ENCODE measurements at places on chromosomes 3 and 15.

DNA sequence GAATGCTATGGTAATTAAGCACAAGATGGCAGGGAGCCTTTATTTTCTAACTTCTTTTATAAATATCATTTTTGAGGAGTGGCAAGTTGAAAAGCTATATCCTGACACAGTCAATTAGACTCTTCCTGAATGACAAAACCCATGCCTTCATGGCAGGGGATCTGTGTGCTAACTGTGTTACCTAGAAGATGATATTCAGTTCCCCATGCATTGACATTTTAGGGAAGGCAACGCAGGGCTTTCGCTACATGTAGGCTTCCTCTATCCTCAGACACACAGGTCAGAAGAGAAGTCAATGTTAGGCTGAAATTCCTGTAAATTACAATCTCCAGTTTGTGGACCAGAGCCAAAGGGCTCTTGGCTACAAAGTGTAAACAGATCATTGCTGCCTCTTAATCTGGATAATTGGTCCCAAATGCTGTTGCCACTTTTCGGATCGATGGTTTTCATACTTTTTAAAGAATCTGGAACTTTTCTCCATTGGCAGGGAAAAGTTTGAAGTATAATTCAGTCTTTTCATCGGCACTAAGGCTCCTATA, 22.6 kb upstream of the NR2F2 start:
- DNase-seq, result no peak

GRCh38 chr15:79539401-79539800, 107.3 kb downstream of the MINAR1 start:
- no peak for DNase-seq

- peak; percentile 39 for DNase-seq
These were observed 418.9 kb upstream of the NAALADL2 start for GRCh38 chr3:174440253-174440701.

DNA sequence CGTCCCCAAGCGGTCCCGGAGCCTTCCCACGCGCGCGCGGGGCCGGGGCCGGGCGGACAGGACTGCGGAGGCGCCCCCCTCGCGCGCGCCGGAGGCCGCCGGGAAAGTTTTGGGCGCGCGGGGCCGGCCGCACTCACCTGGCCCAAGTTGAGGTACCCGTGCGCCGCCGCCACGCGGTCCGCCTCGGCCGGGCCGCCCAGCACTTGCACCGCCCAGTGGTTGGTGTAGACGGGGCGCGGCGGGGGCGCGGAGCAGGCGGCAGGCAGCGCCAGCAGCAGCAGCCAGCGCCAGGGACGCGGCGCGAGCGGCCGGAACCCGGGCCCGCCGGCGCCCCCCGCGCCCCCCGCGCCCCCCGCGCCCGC, 289 bp downstream of the PCSK6 start:
- no peak for DNase-seq

- DNase-seq, result no peak
These were observed 7.3 kb downstream of the CCDC71 start for GRCh38 chr3:49158792-49159191.

GRCh38 chr3:28799084-28799483, 450.5 kb upstream of the AZI2 start:
- DNase-seq, result no peak

DNA sequence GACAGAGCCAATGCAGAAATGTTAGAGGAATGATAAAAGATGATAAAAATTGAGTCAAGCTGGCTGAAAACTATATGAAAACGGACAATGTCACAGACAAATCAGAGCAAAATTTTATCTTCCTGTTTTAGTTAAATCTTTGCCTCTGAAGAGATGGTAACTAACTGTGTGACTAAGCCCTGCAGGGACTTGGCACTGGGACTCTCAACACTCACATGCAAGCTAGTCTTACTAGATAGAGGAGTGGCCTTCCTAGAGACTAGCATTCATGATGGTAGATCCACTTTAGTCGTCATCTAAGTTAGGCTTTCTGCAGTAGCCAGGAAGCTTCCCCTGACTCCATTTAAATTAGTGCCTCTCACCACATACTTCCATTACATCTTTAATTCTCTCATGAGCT, 4.1 kb downstream of the CCDC191 start:
- DNase-seq, result no peak

DNA sequence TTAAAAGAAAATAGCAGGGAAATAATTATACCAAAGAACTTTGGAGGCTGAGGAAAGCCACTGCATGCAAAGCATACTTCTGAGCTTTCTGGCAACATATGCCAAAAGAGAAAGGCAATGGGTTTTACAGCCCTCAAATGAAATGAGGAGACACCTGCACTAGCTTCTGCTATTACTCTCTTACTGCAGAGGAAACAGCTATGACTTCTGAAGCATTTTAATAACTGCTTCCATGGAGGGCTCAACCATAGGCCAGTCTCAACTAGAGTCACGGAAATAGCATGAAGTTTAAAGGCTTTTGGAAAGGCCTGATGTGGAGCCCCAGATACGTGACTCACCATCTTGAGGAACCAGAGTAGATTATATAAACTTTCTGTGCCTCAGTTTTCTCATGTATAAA, 114.8 kb downstream of the OXNAD1 start:
- DNase-seq, result no peak

- no peak for DNase-seq
These were observed 102.9 kb downstream of the HERC2 start for GRCh38 chr15:28219116-28219515.

DNA sequence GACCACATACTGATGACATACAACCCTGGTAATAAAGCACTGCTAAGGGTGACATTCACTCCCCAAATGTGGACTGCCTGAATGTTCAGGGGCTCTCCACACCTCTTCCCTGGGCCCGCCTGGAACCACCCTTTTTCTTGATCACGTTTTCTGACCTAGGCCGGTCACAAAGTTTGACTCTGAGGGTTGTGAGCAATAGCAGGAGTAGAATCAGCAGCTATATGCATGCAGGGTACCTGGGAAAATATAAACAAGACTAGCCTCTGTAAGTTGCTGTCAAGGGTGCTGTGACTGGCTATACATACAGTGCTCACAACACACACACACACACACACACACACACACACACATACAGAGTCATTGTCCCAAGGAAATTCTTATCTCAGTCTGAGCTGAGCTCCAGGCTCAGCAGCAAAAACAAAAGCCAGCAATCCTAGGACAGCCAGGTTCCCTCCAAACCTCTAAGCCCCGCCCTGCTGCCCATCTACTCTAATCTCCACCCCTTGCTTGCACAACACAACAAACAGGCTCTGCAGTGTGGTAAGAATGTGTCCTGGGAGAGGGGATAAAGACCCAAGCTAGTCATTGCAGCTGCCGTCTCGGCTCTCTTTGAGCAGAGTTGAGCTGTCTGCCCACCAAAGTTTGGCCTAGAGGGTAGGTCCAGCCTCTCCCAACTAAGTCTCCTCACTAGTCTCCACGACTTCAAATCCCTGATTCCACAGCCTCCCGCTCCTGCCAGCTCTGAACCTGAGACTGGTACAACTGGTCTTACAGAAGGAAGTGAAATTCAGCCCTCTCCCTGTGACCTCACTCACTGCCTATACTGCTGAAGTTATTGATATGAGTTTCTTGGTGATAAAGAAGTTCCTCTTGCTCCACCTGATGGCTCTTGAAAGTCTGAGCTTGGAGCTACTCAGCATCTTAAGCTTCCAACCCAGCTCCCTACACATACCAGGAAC, 2.2 kb downstream of the BMF start:
- DNase-seq, result no peak

DNA sequence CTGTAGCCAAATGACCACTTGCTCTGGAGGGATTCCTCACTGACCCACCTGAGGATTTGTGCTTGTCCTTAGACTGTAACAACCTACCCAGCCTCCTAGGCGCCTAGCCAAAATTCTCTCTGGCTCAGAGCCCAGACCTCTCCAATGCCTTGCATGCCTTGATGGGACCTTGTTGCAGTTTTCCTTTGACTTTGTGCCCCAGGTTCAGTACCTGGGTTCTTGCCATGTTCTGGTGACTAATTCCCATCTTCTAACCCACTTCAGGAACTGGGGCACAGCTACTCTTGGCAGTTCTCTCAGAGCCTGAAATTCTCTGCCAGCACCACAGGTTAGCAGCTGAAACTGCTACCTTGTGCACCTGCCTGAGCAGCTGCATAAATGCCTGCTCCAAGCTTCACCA, 27.0 kb upstream of the UBE3A start:
- no peak for DNase-seq

DNA sequence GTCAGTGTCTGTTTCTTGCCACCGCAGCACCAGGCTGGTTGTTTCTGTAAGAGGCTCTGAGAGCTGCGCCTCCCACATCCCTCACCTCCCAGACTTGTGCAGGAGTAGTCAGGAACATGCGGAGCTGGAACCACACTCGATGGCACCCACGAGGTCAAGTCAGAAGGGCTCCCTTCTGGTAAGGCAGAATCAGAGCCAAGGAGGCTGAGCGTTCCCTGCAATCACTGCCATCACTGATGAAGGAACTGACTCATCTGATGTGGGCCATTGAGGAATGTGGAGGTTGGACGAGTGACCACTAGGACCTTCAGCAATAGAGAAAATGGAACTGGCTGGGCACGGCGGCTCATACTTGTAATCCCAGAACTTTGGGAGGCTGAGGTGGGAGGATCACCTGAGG, 35.7 kb upstream of the BLM start:
- no peak for DNase-seq

DNA sequence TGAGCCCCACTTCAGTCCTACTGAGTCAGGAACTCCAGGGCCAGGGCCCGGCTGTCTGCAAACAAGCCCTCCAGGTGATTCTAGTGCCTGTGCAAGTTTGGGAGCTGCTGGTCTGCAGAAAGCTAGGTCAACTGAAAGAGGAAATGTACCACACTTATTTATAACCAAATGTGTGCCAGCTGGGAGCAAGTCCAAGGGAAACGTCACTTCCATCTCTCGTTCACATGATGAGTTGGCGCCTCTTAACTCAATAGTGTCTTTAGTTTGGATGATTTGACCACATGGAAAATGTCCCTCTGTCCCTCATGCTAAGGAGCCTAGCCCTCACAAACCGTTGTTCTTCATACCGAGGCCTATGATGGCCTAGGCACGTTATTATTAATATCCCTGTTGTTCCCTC, 43.2 kb downstream of the GOLGA8S start:
- no peak for DNase-seq

- no peak for DNase-seq
These were observed 11.2 kb upstream of the CXCR6 start for GRCh38 chr3:45932112-45932511.

DNA sequence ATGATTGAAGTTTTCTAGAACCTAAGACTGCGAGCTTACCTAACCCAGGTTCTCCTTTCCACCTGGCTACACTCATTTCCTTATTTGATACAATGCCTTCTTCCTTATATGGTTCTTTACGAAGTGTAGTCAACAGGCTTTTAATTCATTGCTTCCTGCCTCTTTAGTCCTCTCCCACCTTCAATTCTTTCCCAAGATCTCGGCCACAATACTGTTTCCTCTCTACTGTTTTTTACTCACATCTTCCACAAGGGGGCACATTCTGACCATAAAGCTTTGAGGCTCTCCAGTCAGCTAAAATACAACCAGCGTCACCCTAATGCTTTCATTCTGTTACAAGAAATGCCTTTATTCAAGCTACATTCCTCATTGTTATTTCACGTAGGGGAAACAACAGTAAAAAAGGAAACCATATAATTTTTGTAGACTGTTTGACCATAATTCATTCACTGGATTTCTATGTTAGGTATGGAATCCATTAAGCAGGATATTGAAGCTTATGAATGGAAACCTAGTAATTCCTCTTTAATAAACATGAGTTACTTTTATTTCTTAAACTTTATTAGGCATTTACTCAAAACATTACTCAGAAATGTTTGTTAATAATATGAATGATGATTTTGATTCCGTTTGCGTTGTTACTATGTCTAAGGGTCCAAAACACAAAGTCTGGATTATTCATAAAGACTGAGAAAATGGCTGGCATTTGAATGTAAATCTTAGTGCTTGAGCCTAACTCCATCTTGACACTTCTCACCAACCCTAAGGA, 29.5 kb upstream of the VEPH1 start:
- peak; percentile 89 for DNase-seq

DNA sequence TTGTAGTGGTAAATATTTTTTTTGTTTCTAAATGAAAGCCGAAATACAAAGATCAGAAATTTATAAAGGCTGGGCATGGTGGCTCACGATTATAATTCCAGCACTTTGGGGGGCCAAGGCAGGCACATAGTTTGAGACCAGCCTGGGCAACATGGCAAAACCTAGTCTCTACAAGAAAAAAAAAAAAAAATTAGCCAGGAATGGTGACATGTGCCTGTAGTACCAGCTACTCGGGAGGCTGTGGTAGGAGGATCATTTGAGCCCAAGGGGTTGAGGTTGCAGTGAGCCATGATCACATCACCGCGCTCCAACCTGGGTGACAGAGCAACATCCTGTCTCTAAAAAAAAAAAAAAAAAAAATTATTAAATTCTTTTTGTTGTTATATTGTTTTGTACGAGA, 6.9 kb downstream of the DENND4A start:
- DNase-seq, result no peak

DNA sequence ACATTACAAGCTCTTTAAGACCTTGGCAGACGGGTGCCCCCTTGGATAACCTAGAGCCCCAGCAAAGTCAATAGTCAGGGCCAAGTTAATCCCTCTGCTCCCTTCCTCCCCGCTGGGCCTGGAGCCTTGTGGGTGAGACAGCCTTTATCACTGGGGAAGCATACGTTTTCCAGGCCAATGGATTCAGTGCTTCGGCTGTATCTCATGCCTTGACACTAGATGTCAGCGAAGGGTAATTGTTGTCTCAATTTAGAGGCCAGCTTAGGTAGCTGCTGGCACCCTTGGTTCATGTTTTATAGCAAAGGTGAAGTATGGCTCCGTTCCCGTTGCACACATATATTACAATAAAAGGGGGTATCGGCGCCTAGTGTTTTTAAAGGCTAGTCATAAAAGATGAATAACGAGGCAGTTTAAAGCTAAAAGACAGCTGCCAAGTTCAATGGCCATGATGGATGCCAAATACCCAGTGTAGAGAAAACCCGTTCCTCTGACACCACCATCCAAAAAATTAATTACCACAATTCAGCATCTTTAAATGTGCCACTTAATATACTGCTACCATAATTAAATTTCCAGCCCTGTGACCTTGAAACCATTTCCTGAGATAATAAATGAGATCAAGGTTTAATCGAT, 52.3 kb upstream of the BNIP2 start:
- DNase-seq, result no peak

DNA sequence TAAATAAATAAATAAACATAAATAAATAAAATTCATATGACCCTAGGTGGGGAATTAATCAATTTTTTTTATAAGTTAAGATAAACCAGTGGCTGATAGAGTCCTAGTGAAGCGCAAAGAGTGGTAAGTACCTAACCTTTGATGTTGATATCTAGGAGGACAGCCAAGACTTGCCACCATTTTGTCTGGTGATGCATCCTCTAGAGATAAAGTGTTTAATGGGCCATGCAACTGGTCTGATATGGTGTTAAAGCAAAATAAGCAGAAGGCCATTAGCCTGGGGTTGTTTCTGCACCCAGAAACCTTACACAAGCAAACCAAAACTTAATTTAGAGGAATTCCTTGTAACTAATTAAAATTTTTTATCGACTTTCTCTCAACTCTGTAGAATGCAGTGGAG, 9.6 kb upstream of the USP8 start:
- no peak for DNase-seq
